ENCODE measurements at places on chromosomes 6 and 20.
A peak's percentile ranks its signal among the peaks of the same experiment; 100 is the strongest.

- DNase-seq, result peak; percentile 52
These were observed 21.6 kb upstream of the MCM3 start for GRCh38 chr6:52305948-52306767.

DNA sequence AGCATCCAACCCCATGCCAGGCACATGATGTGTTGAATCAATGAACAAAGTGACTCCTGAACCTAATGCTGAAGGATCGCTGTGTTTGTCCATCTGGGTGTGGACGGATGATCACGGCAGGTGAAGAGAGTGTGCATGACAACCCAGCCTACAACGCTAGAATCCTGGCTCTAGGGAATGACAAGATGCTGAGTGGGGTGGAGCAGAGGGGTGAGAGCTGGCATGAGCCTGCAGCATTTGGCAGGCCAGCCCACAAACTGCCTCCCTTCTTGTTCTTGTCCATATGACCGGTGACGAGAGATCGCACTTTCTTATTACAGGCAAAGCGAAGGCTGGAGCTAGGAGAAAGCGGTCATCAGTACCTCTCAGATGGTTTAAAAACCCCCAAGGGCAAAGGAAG is 54.7 kb upstream of the CDKAL1 start:
- no peak for DNase-seq

GRCh38 chr20:3014662-3015061 is 28.8 kb upstream of the GNRH2 start:
- no peak for DNase-seq

- DNase-seq, result no peak
These were observed 258.5 kb downstream of the KIF16B start for GRCh38 chr20:16314748-16315159.

DNA sequence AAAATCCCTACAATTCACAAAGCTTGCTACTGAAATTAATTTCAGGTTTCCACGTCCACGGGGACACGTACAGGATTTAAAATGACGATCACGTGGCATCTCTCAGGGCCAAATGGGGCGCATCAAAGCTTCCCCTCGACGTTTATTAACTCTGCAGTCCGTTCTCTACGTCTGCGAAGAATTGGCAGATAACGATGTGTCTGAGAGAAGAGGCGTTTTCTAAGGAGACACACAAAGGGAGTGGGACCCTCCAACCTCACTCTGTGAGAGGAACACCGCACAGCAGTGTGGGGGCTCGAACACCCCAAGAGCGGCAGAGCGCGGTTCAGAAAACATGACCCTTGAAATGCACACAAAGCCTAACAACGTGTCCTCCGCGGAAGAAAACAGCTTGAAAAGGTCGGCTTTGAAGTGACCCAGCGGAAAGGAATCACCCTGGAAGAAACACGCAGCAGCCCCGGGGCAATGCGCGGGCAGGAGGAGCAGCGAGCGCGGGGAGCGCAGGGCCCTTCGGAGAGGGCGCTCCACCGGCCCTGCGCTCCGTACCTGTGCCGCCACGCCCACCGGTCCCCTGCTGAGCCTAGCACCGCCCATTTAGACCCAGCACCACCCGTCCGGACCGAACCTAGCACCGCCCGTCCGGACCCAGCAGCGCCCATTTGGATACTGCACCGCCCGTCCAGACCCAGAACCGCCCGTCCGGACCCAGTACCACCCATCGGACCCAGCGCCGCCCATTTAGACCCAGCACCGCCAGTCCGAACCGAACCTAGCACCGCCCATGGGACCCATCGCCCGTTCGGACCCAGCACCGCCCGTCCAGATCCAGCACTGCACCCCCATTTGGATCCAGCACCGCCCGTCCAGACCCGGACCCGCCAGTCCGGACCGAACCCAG is 1.1 kb upstream of the AFDN start:
- DNase-seq, result no peak

DNA sequence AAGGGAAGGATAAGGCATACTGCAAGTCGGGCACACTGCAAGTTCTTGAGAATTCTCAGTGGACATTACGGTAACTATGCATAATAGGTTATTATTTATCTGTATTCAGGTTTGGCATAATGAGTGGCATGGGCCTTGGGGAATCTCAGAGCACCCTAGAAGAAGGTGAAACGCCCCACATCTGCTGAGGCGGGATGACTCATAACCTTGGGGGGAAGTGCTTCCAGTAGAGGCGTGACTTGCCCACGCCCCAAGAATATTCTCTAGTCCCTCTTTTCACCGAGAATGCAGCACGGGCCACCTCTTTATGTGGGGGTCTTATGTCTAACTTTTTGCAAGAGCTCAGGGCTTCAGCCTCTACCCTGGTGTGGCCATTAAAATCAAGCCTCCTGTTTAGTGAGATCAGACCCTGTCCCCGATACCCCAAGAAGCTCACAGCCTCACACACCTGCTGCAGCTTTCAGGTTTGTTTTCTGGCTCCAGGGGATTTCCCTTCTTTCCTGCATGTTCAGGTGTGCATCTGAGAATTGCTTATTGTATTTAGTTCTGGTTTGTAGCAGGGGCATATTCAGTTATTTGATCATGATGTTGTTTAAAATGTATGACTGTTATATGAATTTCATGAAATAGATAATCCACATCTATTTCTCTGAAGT is 19.1 kb downstream of the ZFP64 start:
- no peak for DNase-seq

DNA sequence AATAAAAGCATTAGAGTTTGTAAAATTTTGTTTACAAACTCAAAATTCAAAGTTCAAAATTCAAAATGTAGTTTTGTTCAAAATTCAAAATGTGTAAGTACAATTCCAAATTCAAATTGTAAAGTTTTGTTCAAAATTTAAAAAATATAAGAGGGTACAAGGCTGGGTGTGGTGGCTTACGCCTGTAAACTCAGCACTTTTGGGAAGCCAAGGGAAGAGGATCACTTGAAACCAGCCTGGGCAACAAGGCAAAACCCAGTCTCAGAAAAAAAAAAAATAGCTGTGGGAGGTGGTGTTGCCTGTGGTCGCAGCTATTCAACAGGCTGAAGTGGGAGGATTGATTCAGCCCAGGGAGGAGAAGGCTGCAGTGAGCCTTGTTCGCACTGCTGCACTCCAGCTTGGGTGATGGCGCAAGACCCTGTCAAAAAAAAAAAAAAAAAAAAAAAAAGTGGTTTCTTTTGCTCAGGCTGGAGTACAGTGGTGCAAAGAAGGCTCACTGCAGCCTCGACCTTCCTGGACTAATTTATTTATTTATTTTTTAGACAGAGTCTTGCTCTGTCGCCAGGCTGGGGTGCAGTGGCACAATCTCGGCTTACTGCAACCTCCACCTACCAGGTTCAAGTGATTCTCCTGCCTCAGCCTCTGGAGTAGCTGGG is 5.4 kb upstream of the ZBTB12 start:
- DNase-seq, result peak; percentile 99

GRCh38 chr20:47228654-47229053 is 127.8 kb downstream of the ZMYND8 start:
- no peak for DNase-seq

DNA sequence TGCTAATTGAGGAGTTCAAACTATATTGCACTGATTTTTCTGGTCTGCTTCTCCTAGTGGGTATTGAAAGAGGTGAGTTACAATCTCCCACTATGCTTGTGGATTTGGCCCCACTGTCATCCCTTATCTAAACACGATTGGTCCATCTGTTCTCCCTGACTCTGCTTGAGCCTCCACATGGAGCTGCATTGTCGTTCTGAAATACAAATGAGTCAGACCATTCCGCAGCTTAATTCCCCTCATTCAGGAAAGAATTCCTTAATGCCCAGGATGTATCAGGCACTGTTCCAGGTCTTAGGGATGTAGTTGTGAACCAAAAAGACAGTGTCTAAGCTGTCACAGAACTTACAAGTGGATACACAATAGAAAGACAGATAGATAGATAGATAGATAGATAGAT is 461.9 kb downstream of the QKI start:
- DNase-seq, result no peak

- no peak for DNase-seq
These were observed 38.2 kb upstream of the AFDN start for GRCh38 chr6:167788563-167788903.

GRCh38 chr6:139271056-139271455 is 20.7 kb downstream of the TXLNB start:
- no peak for DNase-seq

- DNase-seq, result no peak
These were observed 137.7 kb upstream of the HDDC2 start for GRCh38 chr6:125439512-125439911.

GRCh38 chr6:8131265-8131897 is 29.0 kb upstream of the EEF1E1 start:
- DNase-seq, result peak; percentile 72

DNA sequence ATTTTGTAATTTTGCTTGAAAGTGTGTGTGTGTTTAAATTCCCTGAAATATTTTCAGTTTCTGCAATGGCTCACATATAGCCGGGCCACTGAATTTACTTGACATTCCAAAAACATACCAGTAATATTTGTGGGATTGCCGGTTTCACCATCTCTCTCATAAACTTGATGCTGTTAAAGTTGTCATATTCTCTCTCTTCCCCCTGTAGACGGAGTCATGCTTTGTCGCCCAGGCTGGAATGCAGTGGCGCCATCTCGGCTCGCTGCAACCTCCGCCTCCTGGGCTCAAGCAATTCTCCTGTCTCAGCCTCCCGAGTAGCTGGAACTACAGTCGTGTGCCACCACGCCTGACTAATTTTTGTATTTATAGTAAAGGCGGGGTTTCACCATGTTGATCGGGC is 122.1 kb downstream of the TIAM2 start:
- DNase-seq, result no peak

DNA sequence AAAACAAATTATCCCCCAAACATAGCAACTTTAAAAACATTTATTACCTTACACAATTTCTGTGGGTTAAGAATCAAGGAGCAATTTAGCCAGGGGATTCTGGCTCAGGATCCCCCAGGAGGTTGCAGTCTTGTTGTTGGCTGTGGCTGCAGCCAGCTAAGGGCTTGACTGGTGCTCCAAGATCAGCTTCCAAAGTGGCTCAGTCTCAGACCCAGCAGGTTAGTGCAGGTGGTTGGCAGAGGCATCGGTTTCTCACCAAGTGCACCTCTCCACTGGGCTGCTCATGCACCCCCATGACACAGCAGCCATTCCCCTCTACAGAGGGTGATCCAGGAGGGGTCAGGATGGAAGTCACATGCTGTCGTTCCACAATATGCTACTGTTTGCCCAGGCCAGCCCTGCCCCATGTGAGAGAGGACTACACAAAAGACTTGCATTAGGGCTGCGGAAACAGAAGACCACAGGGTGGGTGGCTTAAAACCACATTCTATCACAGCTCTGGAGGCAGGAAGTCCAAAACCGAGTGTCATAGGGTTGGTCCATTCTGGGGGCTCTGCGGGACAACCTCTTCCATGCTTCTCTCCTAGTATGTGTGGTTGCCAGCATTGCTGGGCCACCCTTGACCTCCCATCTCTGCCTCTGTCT is 125.8 kb downstream of the C6orf118 start:
- DNase-seq, result peak; percentile 96

- DNase-seq, result no peak
These were observed 17.7 kb upstream of the STX16 start for GRCh38 chr20:58633161-58634053.

DNA sequence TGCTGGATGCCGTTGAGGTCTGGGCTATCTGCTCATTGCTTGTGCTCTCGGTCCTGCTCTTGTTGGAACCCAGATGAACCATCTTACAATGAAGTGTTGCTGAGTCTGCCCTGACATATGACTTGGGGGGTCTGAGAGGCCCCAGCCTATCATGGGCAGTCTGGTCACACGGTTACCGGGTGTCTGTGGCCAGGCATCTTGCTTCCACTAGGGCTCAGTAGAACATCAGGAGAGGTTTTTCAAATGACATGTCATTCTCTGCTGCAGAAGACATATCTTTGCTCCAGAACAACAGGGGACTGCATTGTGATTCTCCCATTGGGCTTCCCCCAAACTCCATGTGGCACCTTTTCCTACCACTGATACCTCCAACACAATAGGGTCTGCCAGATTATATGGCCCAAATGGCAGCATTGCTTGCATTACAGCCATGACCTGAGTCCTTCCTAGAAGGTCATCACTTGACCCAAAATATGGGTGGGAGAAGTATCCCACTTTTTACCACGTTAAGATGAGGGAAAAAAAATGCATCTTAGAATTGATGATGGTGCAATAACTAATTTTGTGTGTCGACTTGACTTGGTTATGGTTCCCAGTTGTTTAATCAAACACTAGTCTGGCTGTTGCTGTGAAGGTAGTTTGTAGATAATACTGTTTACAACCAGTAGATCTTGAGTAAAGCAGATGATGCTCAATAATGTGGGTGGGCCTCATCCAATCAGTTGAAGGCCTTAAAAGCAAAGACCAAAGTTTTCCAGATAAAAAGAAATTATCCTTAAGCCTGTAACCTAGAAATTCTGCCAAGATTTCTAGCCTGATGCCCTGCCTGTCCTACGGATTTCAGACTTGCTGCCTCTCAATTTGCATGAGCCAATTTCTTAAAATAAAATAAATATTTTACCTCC is 241.0 kb downstream of the QKI start:
- DNase-seq, result no peak

GRCh38 chr6:139531148-139532115 is 157.0 kb upstream of the CITED2 start:
- DNase-seq, result no peak

GRCh38 chr6:158703111-158703836 is 53.4 kb downstream of the SYTL3 start:
- DNase-seq, result no peak

DNA sequence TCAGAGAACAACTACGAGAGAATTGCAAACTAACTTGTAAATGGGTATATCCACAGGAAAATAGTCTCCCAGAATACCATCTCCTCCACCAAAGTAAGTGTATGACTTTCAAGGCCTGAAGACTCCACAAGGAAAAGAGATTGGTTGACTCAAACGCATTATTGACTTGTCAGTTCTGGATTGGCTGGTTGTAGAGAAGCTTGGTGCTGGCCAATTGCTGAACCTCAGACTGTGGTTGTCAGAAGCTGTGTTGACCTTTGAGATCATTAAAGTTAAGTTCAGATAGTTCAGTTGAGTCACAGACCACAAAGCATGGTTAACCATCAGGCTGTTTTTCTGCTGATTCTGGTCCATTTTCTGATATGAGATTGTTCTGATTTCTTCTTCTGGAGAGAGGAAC is 388.3 kb downstream of the BMP2 start:
- peak; percentile 5 for DNase-seq

GRCh38 chr20:37896932-37897548 is 5.9 kb upstream of the VSTM2L start:
- peak; percentile 26 for DNase-seq

DNA sequence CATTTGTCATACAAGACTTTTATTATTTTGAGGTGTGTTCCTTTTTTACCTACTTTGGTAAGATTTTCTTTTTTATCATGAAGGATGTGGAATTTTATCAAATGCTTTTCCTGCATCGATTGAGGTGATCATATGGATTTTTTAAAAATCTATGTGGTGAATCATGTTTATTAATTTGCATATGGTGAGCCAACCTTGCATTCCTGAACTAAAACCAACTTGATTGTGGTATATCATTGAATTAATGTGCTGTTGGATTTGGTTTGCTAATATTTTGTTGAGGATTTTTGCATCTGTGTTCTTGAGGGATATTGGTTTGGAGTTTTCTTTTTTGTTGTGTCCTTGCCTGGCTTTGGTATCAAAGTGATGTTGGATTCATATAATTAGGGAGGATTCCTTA is 848.1 kb upstream of the EYS start:
- DNase-seq, result no peak

- peak; percentile 76 for DNase-seq
These were observed 28.4 kb downstream of the LYRM2 start for GRCh38 chr6:89610149-89610642.
